ENCODE measurements at places on chromosomes 12 and 14.

DNA sequence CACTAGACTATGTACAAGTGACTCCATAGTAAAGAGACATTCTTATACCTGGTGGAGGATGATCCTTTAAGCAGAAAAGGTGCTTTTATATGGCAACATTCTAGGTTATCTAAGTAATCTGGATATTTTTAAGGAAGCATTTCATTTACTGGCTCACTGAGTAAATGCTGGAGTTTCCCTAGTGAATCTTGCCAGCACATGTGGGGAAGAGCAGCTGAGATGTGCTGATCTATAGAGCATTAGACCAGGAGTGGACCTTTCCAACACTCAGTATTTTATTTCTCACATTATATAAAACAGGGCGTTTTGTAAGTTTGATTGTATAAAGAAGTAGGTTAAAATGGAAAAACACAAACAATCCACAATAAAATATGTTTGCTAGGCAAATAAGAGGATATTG lies 478.5 kb downstream of the ATP23 start:
- no peak for DNase-seq

- no peak for DNase-seq
These were observed 38.7 kb upstream of the TRAF3 start for GRCh38 chr14:102738373-102739189.

DNA sequence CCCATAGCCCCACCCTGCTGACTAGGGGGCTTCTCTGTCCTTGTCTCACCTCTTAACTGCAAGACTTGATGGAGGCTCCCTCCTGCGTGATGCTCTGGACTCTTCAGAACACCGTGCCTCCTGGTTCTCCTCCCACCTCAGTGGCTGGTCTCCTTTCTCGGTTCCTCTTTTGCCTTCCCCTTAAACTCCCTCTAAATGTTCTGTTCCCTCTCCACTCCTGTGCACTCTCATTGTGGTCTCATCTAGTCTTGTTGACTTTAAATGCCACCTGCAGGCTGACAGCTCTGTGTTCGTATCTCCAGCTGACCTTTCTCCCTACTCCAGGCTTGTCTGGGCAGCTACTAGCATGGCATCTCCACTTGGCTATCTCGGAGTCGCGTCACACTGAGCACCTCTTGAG lies 28.3 kb downstream of the DYNC1H1 start:
- DNase-seq, result no peak

DNA sequence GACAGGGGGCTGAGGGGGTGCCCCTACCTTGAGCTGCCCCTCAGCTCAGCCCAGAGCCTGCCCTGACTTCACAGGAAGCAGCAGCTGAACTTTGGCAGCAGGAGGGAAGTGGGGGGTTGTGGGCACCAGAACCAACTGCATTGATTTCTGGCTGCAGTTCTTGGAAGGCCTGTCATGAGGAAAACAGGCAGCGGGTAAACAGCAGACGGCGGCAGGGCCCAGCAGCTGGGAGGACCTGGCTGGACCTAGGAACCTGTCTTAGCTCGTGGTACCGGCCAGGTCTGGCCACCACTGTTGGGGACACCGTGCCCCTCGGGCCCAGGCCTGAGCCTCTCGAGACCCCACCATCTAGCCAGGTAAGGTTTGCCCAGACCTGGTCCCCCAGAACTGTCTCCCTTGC lies 154.2 kb upstream of the MYL2 start:
- no peak for DNase-seq

All from stimulated activated CD8-positive, alpha-beta memory T cell treated with anti-CD3 and anti-CD28 coated beads, Interleukin-7, amount 100 ng/mL, for 1 hour (primary cell).